ENCODE measurements at places on chromosomes 12 and 14.
A peak's percentile ranks its signal among the peaks of the same experiment; 100 is the strongest.

GRCh38 chr12:45745861-45746277 is 16.4 kb downstream of the ARID2 start:
- no peak for DNase-seq

DNA sequence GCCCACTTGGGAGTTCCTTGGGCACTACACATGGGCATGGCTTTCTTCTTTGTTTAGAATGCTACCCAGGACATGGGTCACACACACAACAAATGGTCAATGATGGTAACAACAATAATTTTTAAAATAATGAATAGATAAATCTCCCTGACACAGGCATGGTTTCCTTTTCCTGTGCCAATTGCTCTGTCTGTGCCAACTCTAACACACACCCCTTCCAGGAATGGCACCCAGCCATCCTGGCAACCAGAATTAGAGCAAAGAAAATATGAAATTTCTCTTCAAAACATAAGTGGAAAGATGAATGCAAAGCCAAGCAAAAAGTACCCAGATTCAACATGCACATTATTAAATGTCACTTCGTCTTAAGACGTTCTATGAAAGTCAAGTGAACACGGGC is 104.9 kb upstream of the SOX5 start:
- no peak for DNase-seq

- peak; percentile 74 for DNase-seq
Measured at GRCh38 chr12:88420457-88420856, 159.8 kb downstream of the KITLG start.

DNA sequence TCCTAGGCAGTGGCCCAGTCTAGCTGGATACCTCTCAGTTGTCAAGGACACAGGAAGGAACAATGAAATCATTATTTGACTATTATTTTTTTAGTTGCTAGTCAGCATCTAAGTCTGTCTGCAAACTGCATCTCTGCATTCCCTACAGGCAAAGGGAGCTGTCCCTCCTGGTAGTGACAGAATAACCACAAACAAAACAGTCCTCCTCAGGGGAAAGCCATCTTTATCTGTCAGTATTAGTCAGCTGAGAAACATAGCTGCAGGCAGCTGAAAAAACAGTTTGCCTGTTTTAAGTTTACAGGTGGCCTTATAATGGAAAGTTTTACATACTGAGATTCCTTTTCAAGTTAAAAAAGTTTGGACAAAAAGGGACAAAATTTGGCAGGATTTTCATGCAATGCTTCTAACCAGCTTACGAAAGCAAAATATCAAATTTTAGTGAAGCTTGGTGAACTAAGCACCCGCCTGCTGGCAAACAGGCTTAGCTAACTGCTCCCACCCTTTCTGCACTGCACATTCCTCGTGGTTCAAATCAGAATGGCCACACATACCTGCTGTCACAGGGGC is 29.5 kb downstream of the SLC25A21 start:
- DNase-seq: peak; percentile 86

GRCh38 chr14:38143659-38144505 is 63.8 kb upstream of the SSTR1 start:
- DNase-seq: peak; percentile 11

DNA sequence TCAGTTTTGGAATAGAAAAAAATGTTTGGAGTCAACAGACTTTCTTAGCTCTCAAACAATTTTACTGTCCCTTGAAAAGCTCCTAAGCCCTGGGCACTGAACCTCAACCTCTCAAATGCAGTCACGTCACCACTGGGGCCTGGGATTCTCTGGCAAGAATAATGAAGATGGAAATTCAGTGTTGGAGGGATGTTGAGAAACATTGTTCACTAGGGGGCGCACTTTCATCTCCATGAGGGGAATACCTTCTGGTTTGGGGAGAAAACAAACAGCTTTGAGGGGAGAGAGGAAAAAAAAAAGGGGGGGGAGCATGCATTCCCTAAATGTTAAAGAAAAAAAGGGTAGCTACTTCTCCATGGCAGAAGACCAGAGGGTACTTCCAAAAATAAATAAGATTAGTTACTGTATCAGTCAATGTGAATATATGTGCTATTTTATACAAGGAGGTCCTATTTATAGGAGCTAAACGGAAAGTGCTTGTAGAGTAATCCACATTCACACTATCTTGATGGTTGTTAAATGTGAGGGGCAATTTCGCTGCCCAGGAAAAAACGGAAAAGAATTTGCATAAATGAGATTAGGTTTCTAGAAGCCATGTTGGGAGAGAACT is 5.8 kb upstream of the TBPL2 start:
- peak; percentile 76 for DNase-seq

- DNase-seq: peak; percentile 98
Measured at GRCh38 chr12:106030210-106031071, 108.3 kb downstream of the NUAK1 start.

GRCh38 chr14:32694795-32695449 is 243.8 kb upstream of the NPAS3 start:
- no peak for DNase-seq

DNA sequence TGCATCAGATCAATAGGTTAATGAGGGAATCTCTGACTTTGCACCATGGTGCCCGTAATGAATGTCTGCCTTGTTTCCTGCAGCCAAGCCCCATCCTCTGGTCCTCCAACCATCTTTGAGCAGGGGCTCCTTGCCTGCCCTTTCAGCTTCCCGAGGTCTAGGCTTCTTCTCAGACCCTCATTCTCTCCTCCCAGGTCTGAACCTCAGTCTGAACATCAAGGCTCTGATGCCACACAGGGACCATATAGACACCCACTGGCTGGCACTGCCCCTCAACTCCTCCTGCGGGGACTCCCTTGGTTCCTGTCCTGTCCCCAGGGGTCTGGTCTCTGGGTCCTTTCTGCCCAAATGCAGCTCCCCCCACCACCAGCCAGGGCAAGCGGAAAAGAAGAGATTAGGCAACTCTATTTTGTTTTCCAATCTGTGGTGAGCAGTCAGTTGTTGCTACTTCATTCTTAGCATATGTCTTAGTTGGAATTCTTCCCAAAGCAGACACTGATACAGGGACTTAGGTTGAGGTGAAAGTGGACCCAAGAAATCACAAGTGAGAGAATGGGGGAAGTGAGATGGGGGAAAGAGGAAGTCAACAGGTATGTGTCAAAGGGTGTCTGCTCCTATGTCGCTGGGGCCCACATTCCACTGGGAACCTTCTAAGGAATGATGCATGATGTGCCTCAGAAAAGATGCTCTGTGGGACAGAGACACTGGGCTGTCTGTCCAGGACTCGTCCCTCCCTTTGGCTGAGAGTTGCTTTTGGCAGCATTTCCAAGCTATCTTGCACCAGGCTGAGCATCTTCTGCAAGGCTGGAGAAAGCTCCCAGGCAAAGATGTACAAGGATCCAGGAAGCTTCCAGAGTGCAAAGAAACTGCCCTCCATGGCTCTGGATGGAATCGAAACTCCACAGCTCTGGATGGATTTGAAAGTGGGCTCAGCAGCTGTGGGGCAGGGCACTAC is 1096.5 kb upstream of the TMEM132C start:
- DNase-seq: no peak

DNA sequence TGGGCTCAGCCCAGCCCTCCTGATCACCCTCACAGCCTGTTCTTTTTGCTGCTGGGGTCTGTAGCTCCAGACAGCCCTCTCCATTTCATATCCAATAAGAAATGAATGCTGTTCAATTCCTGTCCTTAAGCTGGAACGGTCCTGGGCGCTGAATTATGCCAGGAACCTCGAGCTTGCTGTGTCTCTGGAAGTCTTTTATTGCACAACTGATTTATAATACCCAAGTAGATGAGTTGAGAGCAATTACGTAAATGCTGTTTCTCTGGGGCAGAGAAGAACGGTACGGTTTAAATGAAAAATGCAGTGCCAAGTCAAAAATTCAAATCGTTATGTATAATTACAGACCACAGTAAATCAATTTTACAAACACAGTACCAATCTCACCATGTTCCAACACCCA is 161.0 kb downstream of the SAMD4A start:
- no peak for DNase-seq

- no peak for DNase-seq
Measured at GRCh38 chr12:95435355-95435754, 38.6 kb upstream of the METAP2 start.

- DNase-seq: peak; percentile 41
Measured at GRCh38 chr12:115223322-115223721, 539.3 kb upstream of the TBX3 start.

- DNase-seq: peak; percentile 20
Measured at GRCh38 chr12:59459966-59460660, 135.7 kb upstream of the SLC16A7 start.

- DNase-seq: no peak
Measured at GRCh38 chr12:77774761-77775160, 55.9 kb upstream of the NAV3 start.

DNA sequence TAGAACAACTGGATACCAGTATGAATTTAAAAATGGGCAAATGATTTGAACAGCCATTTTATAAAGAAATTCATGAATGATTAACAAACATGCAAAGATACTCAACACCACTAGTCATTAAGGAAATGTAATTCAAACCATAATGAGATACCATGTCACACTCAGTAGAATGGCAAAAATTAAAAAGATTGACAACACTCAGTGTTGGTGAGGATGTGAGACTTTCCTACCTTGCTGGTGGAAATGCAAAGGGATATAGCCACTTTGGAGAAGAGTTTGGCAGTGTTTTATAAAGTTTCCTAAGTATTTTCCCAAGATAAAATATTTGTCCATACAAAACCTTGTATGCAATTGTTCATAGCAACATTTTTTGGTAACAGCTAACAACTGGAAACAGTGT is 6.0 kb upstream of the CHST11 start:
- no peak for DNase-seq

- no peak for DNase-seq
Measured at GRCh38 chr12:106766393-106766826, 8.1 kb upstream of the RIC8B start.

GRCh38 chr14:96225745-96226151 is 21.1 kb downstream of the BDKRB2 start:
- no peak for DNase-seq

DNA sequence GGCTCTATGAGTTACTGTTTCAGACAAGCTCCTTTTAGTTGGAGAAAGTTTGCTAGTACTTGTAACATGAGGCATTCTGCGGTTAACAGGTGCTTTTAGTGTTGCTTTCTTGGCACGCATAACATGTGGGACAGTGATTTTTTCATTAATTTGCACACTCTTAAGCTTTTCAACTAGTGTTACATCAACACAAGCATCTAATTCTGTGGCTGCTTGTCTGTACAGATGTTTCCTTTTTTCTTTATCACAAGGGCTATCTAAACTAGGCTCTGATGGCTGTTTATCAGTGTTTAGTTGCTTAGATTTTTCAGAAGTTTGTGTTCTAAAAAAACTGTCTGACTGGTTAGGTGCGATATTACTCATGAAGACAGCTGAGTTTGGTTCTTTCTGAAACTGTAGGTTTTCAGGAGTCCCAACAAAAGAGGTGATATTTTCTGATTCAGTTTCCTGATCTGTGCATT is 120.1 kb downstream of the RALGAPA1 start:
- DNase-seq: no peak

- DNase-seq: no peak
Measured at GRCh38 chr12:65465766-65466547, 187.5 kb downstream of the MSRB3 start.

DNA sequence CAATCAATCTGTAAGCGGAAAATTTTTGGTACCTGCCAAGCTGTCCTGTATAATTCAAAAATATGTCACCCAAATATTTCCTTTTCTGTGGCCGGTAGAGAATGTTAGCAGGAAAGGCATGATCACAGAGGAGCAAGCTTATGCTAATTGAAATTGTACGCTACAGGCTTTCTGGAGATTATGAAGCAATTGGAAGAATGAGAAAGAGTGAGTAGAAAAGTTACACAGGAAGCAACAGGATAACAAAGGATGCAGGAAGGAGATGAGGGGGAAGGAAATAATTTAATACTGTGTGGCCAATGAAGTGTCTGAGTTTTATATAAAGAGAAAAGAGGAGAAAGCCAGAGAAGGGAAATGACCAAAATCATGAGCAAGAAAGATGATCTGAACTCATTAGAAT is 627.2 kb upstream of the STXBP6 start:
- DNase-seq: no peak

- no peak for DNase-seq
Measured at GRCh38 chr12:89247967-89248366, 104.3 kb downstream of the DUSP6 start.

GRCh38 chr12:46674800-46675199 is 151.0 kb downstream of the SLC38A4 start:
- no peak for DNase-seq

DNA sequence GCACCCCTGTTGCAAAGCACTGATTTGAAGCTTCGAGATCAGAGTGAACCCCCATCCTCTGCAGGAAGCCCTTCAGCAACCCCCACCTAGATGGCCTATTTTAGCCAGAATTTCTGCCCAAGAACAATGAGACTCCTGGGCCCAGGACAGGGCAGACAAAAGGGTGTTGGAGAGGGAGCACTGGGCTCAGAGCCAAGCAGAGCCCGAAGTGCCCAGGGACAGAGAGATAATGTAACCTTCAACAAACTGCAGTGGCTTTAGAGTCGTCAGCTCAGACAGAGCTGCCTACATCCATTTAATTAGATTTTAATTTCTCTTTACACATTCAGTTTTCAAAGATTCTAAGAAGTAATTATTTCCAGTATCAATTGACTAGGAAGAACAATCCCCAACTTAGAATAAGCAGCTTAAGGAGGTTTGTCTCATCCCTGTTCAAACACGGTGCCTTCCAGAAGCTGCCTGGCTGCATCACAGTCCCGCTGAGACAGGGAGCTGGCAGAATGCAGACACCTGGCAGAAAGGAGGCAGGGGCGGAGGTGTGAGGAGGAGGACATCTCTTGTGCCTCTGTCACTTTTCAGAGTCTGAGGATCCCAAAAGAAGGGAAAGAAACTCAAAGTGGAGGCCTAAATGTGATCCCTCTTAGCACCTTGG is 504.9 kb upstream of the CCDC196 start:
- DNase-seq: no peak

DNA sequence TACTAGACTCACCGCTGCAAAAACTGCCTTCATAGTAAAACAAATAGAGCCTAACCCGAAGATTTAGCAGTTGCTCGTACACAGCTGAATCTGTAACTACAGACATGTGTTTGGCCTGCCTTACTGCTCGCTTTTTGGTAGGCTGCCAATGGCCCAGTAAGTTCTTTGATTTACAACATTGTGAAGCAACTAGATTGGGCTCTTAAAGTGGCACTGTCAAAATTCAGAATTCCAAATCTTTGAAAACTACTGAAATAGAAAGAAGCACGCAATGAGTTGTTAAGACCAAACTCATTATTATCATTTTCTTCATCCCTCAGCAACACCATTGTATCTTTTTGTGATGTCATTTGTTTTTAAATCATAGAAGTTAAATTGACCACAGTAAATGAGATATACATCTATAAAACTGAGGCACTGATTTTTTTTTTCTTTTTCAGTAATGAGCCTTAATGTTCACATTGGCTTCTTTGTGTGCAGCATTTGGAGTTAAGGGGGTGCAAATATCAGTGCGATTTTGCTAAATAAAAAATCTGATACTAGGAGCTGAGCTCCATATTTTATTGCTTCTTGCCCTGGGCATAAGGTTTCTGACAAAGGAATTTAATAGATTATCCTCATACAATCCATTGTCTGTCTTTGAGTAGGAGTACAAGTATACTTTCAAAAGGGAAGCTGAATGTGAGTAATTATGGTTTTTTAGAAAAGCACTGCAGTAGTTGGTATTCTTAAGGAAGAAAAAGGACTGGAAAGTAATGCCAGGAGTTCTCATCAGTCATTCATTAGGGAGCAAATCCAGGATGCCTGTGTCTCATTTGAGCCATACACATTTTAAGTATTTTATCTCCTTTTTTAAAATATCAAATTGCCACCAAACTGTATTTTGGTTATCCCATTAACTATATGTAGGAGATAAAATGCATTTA is 138.5 kb downstream of the KICS2 start:
- DNase-seq: peak; percentile 60

All from brain microvascular endothelial cell (primary cell).